ENCODE measurements at places on chromosomes 11 and 22.

GRCh38 chr11:61871158-61871597, 20.2 kb downstream of the FADS3 start:
- DNase-seq: peak; percentile 26

- no peak for DNase-seq
Measured at GRCh38 chr11:6249770-6250555, 9.7 kb upstream of the CCKBR start.

DNA sequence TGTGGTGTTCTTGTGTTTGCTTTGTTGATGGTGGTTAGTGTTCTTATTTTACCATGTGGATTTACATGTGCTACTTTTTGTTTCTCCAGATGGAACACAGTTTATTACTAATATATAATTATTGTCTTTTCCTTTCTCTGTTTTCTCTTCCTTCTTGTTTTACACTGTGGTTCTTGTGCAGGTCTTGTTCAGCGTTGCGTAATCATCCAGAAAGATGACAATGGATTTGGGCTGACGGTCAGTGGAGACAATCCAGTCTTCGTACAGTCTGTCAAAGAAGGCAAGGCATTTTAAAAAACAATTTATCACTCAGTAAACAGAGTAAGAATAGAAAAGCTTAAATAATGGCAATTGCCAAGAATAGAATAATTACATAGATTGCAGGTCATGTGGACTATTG, 84.4 kb downstream of the ARHGEF12 start:
- DNase-seq: no peak

DNA sequence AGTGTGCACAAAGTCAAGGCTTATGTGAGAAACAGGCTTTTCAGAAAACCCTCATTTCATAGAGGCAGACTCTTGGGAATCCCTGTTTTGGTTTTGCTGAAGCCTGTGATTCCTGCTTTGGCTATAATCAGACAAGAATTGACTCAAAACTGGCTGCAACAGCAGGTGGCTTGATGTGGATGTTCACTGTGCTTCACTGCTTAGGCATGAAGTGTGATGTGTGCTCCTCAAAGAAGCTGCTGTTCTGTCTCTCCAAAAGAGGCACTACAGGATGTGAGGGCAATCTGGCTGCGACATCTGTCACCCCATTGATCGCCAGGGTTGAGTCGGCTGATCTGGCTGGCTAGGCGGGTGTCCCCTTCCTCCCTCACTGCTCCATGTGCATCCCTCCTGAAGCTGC, 103.5 kb downstream of the C11orf58 start:
- DNase-seq: no peak
